ENCODE measurements at places on chromosomes 4 and X.

GRCh38 chr4:180669680-180670079, 1573.5 kb upstream of the TENM3 start:
- DNase-seq, result no peak

DNA sequence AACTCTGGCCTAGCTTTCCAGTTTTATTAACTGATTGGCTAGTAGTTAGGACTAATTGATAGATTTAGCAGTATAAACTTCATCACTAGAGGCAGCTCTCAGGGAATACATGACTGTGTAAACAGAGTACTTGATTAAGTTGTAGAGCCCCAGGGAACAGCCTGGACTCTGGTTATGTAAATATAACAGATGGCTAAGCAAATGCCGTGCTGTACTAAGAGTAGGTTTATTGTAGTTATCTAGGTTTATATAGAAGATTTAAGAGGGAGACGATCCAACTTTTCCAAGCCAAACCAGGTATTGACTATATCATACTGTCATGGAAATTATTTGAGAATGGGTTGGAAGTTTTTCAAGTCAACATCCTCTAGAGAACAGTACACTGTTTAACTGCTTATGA, 463.4 kb upstream of the GRID2 start:
- no peak for DNase-seq

DNA sequence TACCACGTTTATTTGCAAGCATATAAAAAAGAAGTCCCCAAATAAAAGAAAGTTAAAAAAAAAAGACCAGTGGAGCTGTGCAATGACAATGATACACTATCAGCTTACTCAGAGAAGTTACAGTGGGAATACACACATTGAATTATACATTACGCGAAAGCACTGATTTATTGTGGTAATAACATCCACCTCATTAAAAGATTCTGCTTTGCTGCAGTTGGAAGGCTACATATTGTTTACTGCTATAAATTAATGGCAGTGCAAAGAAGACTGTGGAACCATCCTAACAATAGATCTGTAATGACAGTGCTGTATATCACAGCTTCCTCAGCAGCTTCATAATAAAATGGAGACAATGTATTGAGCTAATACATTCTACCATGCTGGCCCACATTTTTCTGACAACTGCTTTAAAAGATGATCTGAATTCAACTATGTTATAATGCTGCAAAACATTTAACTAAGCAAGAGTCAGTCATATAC, 142.5 kb upstream of the MAB21L2 start:
- no peak for DNase-seq

DNA sequence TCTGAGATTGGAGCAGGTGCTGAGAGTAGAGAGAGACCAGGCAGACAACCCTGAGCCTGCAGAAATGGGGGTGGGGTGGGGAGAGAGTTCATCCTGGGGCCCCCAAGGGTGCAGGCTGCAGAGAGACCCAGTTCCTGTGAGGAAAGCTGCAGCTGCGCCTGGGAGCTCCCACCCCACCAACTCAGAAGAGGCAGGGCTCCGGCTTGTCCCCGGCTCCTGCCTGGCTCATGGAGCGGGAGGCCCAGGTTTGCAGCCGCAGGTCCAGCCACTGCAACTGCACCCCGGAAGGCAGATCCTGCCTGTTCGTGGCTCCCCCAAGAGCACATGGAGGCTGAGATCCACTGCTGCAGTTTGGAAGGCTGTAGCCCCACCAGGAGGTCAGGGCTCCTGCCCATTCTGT, 44.2 kb upstream of the DGKK start:
- DNase-seq, result no peak

DNA sequence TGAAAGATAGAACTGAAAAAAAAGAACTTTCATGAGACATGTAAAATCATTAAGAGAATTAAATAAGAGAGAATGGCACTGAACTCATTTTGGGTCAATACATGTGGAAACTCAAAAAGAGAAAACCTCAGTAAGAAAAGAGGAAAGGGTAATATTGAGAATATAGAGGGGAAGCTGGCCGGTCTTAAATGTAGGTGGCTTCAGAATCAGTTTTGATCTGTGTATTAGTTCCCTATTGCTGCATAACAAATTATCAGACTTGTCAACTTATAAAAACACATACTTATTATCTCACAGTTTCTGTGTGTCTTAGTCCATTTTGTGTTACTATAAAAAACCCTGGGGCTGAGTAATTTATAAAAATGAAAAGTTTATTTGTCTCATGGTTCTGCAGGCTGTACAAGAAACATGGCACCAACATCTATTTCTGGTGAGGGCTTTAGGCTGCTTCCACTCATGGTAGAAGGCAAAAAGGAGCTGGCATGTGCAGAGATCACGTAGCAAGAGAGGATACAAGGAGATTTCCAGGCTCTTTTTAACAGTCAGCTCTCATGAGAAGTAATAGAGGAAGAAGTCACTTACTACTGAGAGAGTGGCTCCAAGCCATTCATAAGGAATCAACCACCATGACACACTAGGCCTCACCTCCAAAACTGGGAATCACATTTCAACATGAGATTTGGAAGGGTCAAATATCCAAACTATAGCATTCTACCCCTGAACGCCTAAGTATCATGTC, 29.6 kb downstream of the SATL1 start:
- no peak for DNase-seq

DNA sequence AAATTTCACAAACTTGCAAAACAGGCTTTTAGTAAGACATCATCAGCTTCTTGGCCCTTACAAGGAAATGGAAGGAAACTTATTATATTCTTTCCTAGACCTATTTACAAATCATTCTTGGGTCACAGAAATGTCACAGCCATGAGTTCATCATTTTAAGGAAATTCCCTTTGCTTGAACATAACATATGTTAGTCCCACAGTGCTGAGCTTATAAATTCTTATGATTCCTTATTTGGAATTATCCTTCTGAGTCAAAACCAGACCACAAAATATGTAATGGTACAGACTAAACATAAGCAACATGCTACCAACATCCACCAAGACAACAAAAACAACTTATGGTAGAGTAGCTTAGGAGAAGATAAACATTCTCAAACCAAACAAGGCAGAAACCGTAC, 236.9 kb upstream of the CTSO start:
- no peak for DNase-seq

- DNase-seq, result no peak
Observed at GRCh38 chr4:185600801-185601434, 65.6 kb upstream of the PDLIM3 start.

DNA sequence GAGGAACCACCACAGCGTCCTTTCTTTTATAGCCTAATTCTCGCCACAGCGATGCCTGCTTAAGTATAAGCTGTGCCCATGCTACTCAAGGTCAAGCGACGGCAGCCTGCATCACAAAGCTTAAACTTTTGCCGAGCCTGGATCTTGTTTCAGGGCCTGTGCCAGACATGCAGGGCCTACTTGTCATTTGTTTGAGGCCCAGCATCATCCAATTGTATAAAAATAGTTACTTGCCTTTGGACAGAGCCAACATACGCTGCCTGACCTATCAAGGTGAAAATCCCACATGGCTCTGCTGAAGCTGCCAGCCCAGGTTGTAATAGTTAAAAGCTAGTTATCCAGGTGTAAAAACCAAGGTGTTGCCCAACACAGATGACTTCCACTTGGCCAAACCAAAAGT, 107.1 kb downstream of the TMEM131L start:
- DNase-seq, result no peak

- no peak for DNase-seq
Observed at GRCh38 chrX:48649102-48649501, 34.5 kb upstream of the WAS start.

DNA sequence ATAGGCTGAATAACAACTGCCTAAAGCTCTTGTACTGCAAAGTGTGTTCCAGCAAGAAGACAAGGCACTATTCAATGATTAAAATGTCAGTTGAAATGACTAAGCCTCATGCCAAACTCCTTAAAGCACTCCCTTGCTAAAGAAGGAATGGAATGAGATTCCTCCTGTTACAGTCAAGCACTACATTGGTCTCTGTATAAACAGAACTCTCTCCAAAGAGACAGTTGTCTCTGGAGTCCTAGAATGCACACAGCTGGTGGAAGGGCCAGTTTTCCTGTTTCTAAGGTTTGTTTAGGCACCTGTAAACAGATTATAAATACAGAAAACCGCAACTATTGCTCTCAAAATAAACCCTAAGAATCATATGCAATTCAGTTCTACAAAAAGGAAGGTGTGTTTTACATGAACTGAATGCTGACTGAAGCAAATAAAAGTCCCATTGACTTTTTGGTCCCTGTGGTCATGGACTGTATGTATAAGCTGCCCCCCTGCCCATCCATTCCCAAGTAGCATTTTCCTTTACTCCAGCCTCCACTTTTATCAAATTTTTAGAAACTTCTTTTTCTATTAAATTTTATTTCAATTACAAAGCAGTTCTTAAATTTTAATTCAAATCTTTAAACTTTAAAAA, 47.0 kb downstream of the FAT1 start:
- no peak for DNase-seq

GRCh38 chr4:93414041-93414550, 414.5 kb upstream of the ATOH1 start:
- DNase-seq, result no peak

DNA sequence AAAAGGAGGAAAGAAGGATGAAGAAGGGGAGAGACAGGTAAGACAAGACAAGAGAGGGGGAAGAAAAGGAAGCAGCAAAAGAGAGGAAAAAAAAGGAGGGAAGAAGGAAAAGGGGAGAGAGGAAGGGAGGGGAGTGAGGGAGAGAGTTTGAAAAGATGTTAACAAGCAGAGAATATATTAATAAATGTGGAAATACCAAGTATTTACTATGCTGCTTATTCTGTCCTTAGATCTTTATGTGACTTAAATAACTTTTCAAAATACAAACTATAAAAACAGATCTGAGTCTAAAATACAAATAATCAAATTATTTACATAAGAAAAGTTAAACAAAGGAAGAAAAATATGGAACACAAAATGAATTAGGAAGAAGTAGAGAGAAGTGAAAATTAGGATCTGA, 18.4 kb upstream of the COX18 start:
- DNase-seq, result no peak

DNA sequence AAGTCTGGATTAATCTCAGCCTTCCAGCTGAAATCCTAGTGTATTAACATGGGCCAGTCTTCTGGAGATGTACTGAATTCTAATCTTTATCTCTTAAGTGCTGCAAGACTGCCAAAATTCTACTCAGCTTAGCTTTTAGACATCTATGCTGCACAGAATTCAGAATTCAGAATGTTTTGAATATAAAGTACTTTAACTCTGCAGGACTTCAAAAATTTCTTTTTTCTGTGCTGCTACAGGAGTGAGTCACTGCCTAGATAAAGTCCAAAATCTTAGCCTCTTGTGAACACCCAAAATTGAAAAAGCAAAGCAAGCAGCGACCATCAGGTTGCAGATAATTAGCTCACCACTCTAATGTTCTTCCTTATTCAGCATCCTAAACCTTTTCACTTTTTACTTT, 1092.6 kb upstream of the PCDH10 start:
- DNase-seq, result no peak

- DNase-seq, result no peak
Observed at GRCh38 chrX:22689290-22689689, 310.5 kb upstream of the DDX53 start.

- no peak for DNase-seq
Observed at GRCh38 chr4:1239950-1240307, 9.0 kb downstream of the CTBP1 start.

DNA sequence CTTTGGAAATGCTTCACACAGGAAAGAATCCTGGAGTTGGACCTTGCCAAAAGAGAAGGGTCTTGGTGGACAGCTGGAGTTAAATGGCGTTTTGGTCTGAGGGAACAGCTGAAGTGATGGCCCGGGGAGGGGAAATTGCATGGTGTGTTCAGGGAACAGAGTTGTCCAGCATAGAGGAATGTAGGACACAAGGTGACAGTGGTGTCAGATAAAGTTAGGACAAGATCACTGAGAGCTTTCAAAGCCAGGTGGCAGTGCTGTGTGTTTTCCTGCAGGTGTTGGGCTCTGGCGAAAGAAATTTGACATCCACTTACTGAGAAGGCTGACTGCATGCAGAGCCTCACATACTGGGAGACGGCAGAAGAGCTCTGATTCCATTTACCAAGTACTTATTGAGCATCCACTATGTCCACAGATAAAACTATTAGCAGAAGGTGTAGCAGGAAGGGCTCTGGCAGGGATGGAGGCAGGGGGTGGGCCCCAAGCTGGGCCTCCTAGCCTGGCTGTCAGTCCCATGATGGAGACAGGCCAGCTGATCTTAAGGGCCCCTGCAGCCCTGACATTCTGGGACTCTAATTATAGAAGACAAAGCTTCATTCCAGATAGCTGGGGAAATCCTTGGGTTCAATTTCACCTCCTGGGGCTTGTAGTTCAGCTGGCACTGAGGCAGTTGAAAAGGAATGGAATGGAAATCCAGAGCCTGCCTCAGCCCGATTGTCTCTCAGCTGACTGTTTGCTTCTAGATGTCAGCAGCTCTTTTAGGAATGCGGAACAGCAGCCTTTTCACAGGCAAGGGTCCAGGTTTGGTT, 150.2 kb upstream of the MAMLD1 start:
- no peak for DNase-seq

DNA sequence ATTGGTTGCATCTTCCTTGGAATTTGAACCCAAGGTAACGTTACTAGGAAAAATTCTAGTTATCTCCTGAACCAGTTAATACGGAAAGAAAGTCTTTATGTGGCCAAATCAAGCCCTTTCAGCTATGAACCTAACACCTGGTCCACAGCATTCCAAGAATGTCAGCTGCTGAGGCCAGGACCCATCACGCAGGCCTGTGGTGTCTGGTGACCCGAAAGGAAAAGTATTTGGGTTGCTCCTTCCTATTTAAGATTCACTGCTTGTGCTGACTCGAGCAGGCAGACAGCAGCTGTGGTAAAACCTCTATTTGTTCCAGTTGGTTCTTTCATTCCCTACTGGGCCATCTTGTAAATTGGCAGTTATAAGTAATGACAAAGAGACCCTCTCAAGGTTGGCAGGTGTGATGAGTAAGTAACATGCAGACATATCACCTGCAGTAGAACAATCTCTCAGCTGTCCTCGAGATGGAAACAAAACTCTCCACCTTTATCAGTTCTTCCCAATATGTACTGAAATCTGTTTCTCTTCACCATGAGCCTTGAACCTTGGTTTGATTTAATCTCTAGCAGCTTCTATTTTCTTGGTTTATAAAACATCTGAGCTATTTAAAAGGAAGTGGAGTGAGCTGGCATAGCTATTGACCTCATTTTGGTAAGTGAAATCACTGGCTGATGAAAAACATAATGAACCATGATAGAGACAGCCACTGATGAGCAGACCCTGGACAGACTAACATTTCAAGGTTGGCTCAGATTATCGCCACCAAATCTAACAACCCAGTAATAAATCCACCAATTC, 182.1 kb upstream of the SMIM31 start:
- DNase-seq, result no peak

GRCh38 chr4:171087089-171087488, 726.1 kb upstream of the GALNTL6 start:
- DNase-seq, result no peak

Measured in midbrain (tissue), 1 donor.